ENCODE measurements at places on chromosomes 4 and X.

DNA sequence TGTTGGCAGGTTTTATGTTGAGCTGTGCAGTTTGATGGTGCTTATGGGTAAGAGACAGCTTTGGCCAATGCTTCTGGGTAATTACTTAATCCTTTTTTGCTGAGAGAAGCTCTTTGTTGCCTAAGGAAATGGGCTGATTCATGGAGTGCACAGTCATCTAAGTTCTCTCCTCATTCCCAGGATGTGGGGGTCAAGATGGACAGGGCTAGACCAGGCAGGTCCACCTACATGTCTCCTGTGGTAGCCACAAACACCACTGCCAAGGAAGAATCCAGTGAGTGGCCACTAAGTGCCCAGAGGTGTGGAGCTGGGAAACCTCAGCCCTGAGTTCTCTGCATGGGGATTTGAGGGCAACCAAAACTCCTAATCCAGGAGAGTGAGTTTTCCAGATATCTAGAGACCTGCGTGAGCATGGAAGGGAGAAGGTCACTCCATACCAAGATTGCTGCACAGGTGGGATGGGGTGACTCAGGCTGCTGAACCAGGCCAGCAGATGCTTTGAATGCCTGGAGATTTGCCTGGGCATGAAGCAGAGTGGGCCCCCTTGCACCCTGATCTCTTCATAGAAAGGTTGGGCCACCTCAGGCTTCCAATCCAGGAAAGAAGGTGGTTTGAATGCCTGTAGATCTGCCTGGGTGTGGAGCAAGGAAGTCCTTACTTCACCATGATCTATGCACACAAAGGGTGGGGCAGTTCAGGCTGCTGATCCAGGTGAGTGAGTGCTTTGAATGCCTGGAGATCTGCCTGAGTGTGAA lies 234.8 kb upstream of the GNPDA2 start:
- no peak for DNase-seq

DNA sequence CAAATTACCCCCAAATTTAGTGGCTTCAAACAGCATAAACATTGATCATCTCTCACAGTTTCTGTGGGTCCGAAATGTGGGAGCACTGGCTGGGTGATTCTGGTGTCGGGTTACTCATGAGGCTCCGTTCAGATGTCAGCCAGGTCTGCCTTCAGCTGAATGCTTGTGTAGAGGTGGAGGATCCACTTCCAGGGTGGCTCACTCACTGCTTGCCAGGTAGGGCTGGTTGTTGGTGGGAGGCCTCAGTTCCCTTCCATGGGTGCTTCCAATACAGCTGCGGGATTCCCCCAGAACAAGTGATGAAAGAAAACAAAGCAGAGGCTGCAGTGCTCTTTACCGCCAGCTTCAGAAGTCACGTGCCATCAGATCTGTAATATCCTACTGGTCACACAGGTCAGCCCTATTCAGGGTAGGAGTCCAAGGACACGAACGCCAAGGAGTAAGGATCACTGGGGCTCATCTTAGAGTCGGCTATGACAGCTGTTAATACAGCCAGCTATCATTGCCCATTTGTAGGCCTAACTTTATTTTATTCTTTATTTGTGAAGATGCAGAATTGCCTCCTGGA lies 1.1 kb upstream of the SMIM43 start:
- no peak for DNase-seq

- no peak for DNase-seq
Observed at GRCh38 chr4:181911420-181911819, 331.8 kb upstream of the TENM3 start.

GRCh38 chr4:75172551-75172950 lies 239.6 kb downstream of the PARM1 start:
- DNase-seq = no peak

DNA sequence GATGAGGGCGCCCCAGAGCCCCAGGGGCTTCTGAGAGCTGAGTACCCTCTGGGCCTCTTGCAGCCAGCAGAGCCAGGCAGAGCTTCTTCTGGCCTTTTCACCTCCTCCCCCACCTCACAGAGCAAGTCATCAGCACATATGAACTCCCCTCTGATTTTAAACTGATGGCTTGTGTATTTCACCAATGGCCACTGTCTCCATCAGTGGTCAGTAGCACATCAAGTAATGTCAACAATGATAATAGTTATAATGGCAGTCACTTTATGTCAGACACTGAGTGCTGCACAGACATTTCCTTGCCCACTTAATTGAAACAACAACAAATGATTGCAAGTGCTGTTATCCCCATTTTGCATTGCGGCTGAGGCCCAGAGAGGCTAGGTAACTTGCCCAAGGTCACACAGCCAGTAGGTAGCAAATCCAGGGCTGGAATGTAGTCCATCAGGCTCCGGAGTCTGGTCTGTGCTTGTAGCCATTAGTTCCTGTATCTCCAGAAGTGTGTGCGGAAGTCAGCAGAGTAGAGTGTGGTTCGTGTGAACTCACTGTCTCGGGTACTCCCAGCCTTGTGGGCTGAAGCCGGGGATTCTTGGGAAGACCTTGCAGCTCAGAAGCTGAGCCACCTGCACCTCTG lies 3.0 kb downstream of the ATP2B3 start:
- no peak for DNase-seq

GRCh38 chrX:140343226-140343868 lies 161.5 kb downstream of the SOX3 start:
- no peak for DNase-seq

DNA sequence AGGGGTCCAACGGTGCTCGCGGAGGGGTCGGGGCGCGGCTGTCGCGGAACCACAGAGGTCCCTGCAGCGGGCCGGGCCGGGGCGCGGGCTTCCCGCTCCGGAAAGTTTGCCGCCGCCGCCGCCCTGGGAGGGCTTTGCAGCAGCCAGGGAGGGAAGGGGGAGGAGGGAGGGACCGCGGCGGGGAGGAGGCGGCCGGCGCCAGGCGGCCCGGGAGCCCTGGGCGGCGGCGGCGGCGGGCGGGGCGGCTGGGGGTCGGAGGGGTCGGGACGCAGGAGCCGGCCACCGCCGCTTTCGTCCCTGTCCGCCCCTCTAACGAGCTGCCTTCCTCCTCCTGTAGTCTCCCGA lies 375 bp downstream of the FGFR3 start:
- DNase-seq = peak; percentile 31

DNA sequence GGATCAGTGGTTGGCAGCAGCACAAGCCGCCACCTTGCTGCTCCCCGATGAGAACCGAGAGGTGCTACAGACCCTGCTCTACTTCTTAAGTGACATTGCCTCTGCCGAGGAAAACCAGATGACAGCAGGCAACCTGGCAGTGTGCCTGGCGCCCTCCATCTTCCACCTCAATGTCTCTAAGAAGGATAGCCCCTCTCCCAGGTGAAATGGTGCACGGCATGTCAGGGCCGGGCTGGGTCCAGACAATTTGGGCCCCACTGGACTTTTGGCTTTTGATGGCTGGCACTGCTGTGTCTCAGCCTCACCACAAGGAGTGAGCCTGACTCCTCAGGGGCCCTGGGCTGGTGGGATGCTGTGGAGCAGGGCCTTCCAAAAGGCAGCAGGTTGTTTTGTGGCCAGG lies 74.1 kb downstream of the STARD8 start:
- DNase-seq = no peak

DNA sequence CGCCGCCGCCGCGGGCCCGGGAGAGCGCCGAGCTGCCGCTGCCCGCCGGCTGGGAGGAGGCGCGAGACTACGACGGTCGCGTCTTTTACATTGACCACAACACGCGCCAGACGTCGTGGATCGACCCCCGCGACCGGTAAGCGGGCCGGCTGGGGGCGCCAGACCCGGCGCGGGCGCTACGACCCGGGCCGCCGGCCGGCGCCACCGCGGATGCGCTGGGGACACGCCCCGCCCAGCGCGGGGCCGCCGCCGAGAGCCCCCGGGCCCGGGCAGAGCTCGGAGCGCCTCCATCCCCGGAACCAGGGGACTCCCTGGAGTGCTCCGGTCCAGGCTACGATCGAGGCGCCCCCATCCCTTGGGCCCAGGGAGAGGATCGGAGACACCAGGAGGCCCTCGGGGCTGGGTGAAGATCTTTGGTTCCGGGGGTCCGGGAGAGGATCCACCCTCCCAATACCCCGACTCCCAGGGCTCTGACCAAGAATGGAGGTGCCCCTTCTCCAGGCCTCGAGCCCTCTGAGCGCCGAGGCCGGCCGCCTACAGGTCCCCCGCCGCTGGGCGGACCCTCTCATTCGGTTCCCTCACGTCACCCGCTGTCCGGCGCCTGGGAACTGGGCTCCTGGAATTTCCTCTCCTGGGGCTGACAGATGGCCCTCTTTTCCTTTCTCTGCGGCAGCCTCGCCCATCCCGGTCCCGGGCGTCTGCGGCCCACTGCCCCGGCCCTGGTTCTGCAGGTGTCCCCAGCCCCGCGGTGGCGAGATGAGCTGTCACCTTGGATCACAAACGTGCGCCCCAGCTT lies 48.8 kb downstream of the CLDN34 start:
- DNase-seq = no peak
